ENCODE measurements at places on chromosomes 16 and 17.
A peak's percentile ranks its signal among the peaks of the same experiment; 100 is the strongest.

- H3K27me3 ChIP-seq, result no peaks in the 10 kb centered on the region
- H3K4me1 ChIP-seq, result no peaks in the 10 kb centered on the region
- H3K27ac ChIP-seq, result no peak overlapping the region
- no peak for DNase-seq
Observed at GRCh38 chr16:5438591-5438990, 341.0 kb upstream of the EEF2KMT start.

DNA sequence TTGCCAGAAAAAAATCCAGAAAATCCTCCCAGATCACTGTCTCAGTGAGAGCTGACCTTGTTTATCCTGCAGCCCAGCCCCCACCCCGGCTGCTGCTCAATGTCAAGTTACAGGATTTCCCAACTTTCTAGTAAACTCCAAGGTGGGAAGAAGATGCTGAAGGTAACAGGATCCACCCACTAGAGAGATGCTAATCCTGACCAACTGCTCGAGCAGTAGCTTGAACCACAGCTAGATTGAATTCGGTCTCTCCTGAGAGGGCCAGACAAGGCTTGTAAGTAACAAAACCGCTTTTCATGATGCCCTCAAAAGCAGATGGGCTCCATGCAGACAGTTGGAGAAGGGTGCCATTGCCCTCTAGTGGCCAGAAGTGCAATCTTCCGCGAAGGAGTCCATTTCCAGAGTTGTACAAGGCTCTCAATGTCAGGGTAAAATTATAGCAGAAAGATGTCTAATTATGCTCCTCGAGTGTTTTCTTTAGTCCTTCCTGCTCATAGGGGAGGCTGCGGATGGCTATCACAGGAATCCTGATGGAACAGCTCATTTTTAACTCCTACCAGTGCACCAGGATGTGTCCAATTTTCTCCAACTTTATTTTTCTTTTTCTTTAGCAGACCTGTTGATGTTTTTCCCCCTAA, 3.9 kb downstream of the CDH11 start:
- no peaks in the 10 kb centered on the region for H3K4me1 ChIP-seq
- no peaks in the 10 kb centered on the region for H3K36me3 ChIP-seq
- peaks cover 4% of the 10 kb centered on the region for H3K27me3 ChIP-seq
- H3K4me3 ChIP-seq, result no peak overlapping the region

DNA sequence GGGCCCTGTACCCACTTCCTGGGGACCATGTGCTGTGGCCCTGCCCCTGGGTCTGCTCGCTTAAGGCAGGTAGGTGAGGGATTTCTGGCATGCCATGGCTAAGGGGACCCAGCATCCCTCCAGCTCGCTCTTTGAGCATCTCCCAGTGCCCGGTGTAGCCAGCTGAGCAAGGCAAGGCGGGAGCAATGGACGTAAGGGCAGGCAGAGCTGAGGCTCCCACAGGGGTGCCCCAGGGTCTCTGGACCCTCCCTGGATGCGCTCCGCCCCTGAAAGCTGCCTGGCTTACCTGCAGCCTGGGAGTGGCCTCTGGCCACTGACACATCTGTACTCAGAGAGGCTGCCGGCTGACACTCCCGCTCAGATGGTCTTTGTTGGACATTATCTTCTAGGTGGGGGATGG, 189.9 kb downstream of the IRF8 start:
- no peaks in the 10 kb centered on the region for H3K27me3 ChIP-seq
- no peak overlapping the region for H3K4me3 ChIP-seq
- no peak overlapping the region for H3K27ac ChIP-seq

GRCh38 chr16:85582229-85582991, 30.7 kb upstream of the GSE1 start:
- peaks cover 19% of the 10 kb centered on the region for H3K4me1 ChIP-seq
- no peak for DNase-seq
- no peak overlapping the region for H3K27ac ChIP-seq
- no peaks in the 10 kb centered on the region for H3K27me3 ChIP-seq
- no peak overlapping the region for H3K4me3 ChIP-seq

DNA sequence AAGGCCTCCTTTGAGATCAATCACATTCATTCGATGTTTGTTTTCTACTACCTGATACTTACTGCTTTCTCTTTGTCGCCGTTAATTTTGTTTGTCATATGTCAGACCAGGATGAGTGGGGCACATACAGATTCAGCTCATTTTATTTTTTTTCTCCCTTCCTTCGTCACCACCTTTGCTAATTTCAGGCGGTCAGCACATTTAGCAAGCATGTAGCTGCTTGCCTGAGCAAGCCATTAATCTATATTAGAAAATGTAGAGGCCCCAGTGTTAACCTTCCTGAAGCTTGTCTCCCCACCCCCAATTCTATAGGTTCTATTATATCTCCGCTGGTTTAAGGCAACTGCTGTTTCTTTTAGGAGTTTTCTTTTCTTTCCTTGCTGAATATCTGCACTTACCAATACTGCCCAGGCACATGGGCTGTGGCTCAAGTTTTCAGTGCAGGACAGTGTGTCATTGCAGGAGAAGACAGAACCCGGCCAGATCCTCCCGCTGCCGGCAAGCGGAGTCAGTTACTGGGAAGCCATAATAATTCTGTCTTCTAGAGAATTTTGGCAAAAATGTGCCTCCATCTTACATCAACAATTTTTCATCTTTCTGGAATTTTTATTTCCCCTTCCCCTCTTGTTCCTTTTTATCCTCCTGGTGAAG, 714.3 kb downstream of the WWOX start:
- H3K36me3 ChIP-seq, result no peaks in the 10 kb centered on the region
- peaks cover 35% of the 10 kb centered on the region for H3K4me1 ChIP-seq
- H3K4me3 ChIP-seq, result no peak overlapping the region
- no peaks in the 10 kb centered on the region for H3K27me3 ChIP-seq

DNA sequence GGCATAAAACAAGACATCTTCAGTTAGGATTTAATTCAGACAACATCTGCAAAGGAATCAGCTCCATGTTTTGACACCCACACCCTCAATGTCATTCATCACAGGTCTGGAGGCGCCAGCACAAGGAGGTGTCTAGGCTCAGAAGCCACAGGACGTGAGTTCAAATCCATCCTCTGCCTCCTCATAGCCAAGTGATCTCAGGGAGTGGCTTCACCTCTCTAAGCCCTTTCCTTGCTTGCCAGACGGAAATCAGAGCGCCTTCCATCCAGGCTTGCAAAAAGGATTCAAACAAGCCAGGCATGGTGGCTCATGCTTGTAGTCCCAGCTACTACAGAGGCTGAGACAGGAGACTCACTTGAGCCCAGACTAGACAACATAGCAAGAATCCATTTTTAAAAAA, 84.6 kb downstream of the GSG1L start:
- no peak overlapping the region for H3K4me3 ChIP-seq
- no peaks in the 10 kb centered on the region for H3K4me1 ChIP-seq
- no peak for DNase-seq
- no peaks in the 10 kb centered on the region for H3K27me3 ChIP-seq

- H3K4me3 ChIP-seq, result peak overlapping the region; percentile 35
- H3K27ac ChIP-seq, result no peak overlapping the region
- no peak for DNase-seq
- H3K36me3 ChIP-seq, result peaks cover 36% of the 10 kb centered on the region
- H3K27me3 ChIP-seq, result no peaks in the 10 kb centered on the region
- no peaks in the 10 kb centered on the region for H3K4me1 ChIP-seq
Observed at GRCh38 chr17:44353672-44354331, 8.7 kb downstream of the GRN start.

All from gastrocnemius medialis (tissue), 4 donors.